ENCODE measurements at places on chromosomes 6 and 20.

DNA sequence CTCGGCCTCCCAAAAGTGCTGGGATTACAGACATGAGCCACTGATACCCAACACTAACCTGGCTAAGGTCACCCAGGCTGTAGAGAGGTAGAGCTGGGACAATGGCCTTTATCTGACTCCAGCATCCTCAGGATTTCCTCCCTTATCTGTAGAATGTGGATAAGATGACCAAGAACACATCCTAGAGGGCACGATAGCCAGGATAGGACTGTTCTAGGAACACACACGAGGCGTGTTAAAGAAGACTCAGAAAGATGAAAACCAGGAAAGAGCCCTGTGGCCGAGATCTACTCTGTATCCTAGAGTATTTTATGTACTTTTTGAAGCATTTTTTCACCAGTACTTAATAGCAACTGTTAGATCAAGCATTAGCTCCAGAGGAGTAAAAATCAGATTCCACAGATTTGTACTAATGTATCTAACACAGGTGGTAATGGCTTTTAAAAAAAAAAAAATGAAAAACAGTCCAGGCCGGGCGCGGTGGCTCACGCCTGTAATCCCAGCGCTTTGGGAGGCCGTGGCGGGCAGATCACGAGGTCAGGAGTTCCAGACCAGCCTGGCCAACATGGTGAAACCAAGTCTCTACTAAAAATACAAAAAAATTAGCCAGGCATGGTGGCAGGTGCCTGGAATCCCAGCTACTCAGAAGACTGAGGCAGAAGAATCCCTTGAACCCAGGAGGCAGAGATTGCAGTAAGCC, 17.3 kb downstream of the PPP1R10 start:
- no peak for DNase-seq

- no peak for DNase-seq
Measured at GRCh38 chr6:82068721-82069120, 178.8 kb downstream of the IBTK start.

DNA sequence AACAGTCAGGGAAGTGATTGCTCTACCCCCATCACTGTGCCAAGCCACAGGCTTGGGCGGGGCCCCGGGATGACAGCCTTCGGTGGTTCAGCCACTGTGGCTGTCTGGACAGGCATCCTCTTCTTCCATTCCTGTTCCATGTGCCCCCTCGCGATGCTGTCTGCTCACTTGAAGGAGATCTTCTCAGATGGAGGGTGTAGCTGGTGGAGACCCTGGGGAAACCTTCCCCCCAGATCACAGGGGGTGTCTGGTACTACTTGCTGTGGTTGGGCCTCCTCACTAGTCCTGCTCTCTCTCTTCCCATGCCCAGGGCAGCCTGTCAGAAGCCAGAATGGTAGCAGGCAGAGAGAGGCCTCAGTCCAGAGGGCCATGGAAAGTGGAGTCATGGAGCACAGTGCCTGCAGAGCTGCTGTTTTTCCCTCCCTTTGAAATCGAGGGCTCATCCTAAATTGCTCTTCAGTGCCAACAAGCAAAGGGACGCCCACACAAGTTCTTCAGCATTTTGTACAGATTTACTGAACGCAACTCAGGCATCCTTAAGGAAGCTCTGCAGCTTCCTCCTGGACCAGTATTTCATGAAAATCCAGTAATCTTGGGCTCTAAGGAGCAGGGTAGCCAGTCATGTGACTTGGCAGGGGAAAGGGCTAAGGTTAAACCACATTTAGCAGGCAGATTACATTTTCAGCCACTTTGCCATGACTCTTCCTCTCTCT, 326.6 kb downstream of the ZFAND3 start:
- no peak for DNase-seq

- DNase-seq, result no peak
Measured at GRCh38 chr20:36349384-36350170, 43.4 kb downstream of the DLGAP4 start.

- no peak for DNase-seq
Measured at GRCh38 chr6:14386668-14387067, 269.1 kb downstream of the CD83 start.

DNA sequence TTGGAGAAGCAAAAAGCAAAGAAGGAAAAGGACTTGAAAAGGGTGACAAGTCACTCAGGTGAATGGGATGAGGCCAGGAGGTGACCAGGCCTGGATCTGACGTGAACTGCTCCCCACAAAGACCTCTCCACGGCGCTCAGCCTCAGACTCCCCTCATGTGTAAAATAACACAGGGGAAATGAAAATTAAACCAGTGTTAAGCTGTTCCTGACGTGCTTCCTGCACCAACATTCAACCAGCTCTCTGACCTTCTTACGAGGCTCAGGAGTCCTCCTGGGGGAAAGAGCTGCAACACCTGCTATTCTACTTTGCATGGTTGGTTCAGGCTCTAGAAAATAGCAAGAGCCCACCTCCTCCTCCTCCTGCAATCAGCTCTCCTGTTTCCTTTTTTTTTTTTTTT, 256.7 kb downstream of the ATXN1 start:
- DNase-seq, result no peak

- DNase-seq, result no peak
Measured at GRCh38 chr20:57398901-57399535, 7.8 kb downstream of the RBM38 start.

- peak; percentile 85 for DNase-seq
Measured at GRCh38 chr6:42045538-42046460, 4.5 kb upstream of the TAF8 start.

GRCh38 chr6:18515767-18516166, 128.6 kb downstream of the RNF144B start:
- no peak for DNase-seq

DNA sequence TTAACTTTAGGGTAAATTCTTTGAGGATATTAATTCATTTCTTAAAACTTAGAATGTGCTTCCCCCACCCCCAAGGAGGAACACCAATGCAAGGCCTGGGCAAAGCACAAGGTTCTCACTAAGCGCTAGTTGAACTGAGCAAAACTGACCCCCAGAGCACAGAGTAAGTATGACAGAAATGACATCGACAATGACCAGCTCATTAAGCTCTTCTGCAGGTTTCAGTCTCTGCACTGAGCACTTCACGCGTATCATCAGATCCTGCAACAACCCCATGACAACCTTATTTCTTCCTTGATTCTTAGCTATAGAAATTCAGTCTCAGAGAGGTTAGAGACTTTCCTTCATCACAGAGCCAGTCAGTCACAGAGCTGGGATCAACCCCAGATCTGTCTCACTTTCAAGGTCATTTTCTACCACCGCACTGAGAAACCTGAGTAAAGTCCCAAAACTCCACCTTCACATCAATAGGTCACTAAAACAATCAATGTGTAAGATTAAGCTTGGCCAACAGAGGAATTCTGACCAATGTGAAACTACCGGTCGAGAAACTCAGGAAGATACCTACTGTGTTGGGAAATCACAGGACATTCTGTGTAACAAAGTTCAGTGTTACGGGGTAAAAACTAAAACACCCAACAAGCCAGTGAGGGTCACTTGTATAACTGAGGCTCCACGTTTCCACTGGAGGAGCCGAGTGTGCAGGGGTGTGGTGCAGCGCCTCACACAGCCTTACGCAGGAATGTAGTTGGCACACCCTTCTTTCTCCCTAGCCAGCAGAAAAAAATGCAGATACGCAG, 129.0 kb upstream of the FOXQ1 start:
- DNase-seq, result no peak

DNA sequence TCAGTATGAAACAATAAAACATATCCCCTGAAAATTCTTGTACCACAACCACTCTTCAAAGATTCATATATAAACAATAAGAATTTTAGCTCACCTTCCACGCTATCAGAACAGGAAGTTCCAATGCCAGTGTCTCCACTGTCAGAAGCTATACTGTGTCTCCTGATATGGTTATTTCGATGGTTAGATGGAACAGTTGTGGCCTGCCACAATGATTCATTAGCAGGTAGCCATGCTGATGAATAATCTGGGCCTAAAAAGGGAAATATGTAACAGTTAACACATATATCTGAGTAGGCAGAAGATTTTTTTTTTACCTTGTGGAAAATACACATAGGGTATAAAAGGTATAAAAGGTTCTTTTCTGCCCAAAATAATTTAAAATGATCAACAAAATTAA, 19.0 kb downstream of the CEP85L start:
- DNase-seq, result no peak

DNA sequence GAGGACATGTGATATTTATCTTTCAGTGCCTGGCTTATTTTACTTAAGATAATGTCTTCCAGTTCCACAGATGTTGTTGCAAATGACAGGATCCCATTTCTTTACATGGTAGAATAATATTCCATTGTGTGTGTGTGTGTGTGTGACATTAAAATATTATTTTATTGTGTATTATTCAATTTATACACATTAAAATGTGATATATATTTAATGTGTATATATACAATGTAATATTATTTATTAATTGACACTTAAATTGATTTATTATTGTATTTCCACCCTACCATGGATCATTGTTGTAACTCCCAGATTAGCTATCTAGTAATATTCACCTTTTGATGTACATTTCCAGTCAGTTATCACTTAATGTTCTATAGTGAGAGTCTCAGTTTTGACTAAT, 1422.5 kb upstream of the ADGRB3 start:
- DNase-seq, result no peak

DNA sequence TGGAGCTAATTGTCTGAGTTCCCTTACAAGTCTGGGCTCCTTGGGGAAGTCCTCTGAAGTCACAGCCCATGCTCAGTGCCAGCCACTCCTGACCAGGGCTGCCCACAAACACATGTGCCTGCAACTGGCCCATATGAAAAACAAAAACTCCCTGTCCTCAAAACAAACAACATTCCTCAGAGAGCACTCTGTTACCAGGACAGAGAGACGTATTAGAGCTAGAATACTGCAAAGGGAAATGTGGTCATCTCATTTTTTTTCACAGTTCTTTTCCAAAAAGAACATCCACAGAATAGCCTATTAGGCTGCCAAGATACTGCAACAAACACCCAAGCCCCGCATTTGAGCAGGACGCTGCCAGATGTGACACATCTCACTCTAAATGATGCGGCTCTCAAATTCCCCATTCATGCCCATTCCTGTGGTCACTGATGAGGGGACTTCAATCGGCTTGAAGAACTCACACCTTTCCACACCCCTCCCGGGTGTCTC, 71.1 kb downstream of the SLC22A23 start:
- DNase-seq, result no peak

DNA sequence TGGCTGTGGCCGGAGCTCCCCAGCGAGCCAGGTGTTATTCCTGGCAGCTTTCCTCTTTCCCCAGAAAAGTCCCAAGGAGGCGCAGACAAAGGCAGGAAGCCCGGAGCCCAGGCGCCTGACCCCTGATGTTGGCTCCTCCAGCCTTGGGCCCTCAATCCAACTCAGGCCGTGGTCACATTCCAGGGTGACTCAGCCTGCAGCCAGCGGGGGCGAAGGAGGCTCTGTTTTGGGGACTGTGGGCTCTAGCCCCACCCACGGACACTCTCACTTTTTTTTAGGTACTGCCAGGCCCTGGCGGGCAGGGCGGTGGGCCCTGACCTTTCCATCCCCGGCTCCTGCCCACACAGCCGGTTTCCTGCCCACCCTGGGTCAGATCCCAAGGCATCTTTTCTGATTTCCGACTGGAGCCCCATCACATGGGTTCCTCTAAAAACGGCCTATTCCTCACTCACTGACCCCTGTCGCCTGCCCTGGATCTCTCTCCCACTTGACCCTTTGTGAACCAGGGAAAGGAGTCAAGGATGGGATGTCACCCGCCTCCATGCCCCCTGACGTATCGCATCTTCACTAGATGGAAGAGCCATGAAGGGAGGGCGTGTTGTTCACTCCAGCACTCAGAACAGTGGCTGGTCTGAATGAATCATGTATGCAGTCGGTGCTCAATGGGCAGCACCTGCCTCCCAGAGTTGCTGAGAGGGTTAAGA, 5.5 kb downstream of the PTGIS start:
- DNase-seq, result no peak

DNA sequence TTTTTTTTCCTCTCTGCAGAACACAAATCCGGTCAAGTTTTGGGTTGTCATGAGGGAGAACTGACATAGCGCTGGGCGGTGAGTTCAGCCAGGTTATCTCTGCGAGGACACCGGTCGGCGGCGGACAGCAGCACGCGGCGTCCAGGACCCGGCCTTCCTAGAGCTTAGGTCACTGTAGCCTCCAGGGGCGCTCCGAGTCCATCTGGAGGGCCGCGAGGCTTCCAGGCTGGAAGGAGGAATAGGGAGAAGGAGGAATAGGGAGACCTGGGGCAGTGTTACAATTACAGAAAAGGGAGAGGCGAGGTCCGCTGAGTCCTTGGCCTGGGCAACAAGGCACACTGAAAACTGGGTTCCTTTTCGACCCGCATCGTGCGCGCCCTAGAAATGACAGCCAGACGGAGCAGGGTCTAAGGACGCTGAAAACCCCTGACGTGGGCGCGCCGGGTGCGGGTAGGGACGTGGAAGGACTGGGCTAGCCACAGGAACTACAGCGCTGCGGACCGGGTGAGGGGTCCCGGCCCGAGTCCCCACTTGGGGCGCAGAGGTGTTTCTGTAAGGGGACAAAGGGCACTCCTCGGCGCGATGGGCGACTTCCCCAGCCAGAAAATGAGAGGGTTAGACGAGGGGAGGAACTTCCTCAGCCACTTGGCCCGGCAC, 536 bp upstream of the FNDC1 start:
- DNase-seq, result no peak

All from activated CD8-positive, alpha-beta T cell treated with anti-CD3 and anti-CD28 coated beads, Interleukin-2, amount 10 ng/mL, durations not matched to agents 7 days and 5 days (primary cell).